Osteoblast (primary cell): ENCODE measurements at places on chromosomes 13 and 19.

GRCh38 chr13:48542581-48543341, 9.9 kb upstream of the RCBTB2 start:
- H3K4me3 ChIP-seq: no peak overlapping the region
- H3K27me3 ChIP-seq: no peaks in the 10 kb centered on the region
- no peaks in the 10 kb centered on the region for H3K4me1 ChIP-seq
- no peaks in the 10 kb centered on the region for H3K36me3 ChIP-seq
- H3K27ac ChIP-seq: no peak overlapping the region
- DNase-seq: no peak

DNA sequence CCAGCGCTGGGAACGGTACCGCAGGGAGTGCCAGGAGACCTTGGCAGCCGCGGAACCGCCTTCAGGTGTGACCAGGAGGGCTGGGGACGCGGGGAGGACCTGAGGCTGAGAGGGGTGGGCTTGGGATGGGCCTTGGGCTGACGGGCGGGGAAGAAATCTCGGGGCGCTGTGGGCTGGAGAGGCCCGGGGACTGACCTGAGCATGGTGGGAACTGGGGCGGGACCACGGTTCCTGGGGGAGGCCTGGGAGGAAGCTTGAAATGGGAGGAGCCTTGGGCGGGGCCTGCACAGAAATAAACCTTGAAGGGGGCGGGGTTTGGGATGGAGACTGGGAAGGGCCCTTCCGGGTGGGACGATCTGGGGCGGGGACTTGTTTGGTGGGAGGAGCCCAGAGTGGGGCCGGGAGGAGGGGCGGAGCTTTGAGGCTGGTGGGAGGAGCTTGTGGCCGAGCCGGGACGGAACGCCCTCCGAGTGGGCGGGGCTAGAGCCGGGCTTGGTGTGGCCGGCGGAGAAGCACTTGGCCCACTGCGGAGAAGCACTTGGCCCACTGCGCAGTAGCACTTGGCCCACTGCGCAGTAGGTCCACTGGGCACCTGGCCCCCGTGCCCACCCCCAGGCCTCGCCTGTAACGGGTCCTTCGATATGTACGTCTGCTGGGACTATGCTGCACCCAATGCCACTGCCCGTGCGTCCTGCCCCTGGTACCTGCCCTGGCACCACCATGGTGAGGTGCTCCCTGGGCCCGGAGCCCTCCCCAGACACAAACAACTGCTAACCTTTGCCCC, 2.8 kb downstream of the GIPR start:
- H3K4me3 ChIP-seq: no peak overlapping the region
- H3K27ac ChIP-seq: no peak overlapping the region
- peak; percentile 91 for DNase-seq
- peaks cover 13% of the 10 kb centered on the region for H3K4me1 ChIP-seq
- H3K27me3 ChIP-seq: peaks cover 26% of the 10 kb centered on the region
- H3K36me3 ChIP-seq: no peaks in the 10 kb centered on the region

DNA sequence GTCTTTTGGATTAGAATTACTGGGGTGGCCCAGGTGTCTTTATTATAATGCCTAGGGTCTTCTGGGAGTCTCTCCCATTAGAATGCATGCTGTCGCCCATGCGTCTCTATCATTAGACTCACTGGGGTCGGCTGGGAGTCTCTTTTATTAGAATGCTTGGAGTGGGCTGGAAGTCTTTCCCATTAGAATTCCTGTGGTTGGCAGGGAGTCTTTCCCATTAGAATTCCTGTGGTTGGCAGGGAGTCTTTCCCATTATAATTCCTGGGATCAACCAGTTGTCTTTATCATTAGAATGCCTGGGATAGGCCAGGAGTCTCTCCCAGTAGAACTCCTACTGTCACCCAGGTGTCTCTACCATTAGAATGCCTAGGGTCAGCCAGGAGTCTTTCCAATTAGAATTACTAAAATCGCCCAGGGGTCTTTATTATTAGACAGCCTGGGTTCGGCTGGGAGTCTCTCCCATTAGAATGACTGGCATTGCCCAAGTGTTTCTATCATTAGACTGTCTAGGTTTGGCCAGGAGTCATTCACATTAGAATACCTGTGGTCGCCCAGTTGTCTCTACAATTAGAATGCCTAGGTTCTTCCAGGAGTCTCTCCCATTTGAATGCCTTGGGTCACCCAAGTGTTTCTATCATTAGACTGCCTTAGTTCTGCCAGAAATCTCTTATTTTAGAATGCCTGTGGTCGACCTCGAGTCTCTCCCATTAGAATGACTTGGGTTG, 1558.5 kb downstream of the UQCRFS1 start:
- H3K36me3 ChIP-seq: no peaks in the 10 kb centered on the region
- H3K27ac ChIP-seq: no peak overlapping the region
- no peak for DNase-seq
- H3K4me1 ChIP-seq: no peaks in the 10 kb centered on the region

DNA sequence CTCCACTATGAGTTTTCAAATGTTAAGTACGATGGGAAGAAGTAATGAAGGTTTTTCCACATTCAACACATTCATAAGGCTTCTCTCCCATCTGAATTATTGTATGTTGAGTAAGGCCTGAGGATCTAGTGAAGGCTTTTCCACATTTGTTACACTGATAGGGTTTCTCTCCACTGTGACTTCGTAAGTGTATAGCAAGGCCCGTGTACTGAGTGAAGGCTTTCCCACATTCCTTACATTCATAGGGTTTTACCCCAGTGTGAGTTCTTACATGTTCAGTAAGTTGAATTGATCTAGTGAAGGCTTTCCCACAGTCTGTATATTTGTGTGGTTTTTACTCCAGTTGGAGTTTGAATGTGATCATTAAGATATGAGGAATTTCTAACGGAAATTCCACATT, 44.4 kb downstream of the ZNF846 start:
- H3K4me1 ChIP-seq: no peaks in the 10 kb centered on the region
- no peak overlapping the region for H3K27ac ChIP-seq
- DNase-seq: no peak
- H3K27me3 ChIP-seq: no peaks in the 10 kb centered on the region
- no peaks in the 10 kb centered on the region for H3K36me3 ChIP-seq
